ENCODE measurements at places on chromosomes 4 and X.

GRCh38 chr4:155578726-155579370 lies 87.8 kb upstream of the GUCY1A1 start:
- no peak for DNase-seq

DNA sequence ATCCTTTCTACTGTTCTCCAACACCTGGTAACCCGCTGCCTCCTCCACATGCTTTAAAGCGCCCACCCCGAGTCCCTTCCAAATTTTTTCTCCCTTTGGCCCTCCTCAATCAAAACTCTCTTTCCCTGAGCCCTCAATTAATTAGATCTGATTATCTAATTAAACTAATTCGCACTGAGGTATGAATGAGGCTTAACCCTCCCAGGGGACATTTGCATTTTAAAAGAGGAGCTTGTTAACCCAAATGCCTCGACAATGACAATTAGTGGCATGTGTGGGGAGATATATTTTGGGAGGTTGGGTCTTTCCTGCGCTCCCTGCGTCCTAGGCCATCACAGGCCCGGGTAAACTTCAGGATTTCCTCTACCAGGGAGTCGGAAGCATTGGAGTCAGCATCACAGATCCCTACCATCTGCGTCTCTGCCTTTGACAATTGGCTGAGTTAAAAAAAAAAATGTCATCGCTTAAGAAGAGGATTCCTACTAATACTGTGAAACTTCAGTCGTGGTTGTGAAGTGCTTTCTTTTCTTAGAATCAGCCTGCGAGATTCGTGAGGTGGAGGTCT lies 50.6 kb downstream of the TENM3 start:
- no peak for DNase-seq

- no peak for DNase-seq
Measured at GRCh38 chr4:81518762-81519426, 47.2 kb upstream of the RASGEF1B start.

- no peak for DNase-seq
Measured at GRCh38 chr4:2672082-2672481, 84.1 kb downstream of the TNIP2 start.

DNA sequence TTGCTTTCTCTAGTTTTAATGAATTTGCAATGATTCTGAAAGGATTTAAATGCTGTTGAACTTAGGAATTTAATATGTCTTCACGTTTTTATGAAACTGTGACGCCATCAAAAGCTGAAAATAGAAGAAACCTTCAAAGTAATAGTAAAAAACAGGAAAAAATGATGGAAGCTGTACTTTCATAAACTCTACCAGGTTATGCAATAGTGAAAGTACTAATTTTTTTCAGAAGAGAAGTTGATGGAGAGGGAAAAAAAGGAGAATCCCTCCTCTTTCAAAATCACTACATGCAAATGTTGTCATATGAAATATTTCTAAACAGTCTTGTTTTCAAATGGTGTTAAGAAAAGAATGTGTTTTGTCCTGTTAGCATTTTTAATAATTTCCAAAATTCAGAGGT lies 73.6 kb downstream of the ZNF330 start:
- DNase-seq, result no peak

GRCh38 chr4:15868111-15868510 lies 70.4 kb downstream of the FGFBP1 start:
- DNase-seq, result no peak
